ENCODE measurements at places on chromosomes 7 and 10.
A peak's percentile ranks its signal among the peaks of the same experiment; 100 is the strongest.

DNA sequence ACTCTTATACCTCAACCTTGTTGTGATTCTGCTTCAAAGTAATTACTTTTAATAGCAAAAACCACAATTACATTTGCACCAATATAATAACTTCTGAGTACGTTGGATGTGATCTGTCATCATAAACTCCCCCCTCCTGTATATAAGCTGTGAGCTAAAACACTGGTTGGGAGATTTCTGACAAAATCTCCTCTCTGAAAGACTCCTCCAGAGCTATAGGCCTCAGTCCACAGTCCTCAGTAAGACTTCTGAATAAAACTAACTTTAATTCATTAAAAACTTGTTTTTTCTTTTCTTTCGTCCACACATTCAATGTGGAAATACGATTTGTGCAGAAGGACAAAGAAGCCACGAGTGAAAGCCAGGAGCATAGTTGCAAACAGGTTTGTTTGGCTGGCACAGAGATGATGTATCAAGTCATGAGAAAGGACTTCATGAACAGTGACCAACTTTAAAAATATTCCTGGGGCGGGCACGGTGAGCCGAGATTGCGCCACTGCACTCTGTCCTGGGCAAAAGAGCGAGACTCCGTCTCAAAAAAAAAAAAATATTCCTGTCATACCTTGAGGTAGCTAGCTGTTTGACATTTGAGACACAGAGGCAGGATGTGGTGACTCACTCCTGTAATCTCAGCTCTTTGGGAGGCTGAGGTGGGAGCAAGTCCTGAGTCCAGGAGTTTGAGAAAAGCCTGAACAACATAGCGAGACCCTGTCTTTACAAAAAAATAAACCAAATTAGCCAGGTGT is 91.1 kb upstream of the ARHGAP21 start:
- DNase-seq, result no peak

DNA sequence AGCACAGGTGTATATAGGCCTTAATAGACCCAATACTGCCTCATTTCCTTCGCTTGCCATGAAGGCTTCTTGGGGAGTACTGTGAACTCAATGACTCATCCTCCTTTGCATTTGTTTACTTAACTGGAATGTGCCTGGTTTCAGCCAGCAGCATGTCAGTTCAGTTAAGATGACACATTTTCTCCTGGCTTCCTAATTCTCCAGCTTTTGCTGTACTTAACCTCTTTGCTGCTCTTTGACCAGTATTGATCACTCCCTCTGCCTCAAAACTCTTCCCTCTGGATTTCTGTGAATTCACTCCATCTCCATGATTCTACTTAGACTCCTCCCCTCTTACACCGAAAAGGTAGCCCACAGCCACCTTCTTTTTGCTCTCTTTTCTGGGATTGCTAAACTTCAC is 135.7 kb downstream of the MAGI2 start:
- DNase-seq, result no peak

- peak; percentile 9 for DNase-seq
Observed at GRCh38 chr10:68406111-68406814, 814 bp downstream of the RUFY2 start.

DNA sequence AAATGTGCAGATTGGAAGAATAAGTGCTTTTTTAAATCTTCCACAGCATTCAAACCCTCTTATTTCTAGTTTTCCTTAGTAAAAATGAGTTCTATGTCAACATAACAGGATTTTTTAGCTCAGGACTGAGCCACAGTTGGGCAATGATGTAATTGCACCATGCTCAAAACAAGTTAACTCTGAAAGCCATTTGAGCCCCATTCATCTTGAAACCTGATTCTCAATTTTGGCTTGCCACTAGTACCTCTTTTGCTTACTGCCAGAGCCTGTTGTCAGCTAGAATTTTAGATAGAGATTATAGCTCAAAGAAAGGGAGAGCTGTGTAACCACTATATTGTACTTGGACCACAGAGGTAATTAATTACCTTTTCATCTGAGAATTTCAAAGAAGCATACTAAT is 1028.5 kb upstream of the PHF14 start:
- no peak for DNase-seq

DNA sequence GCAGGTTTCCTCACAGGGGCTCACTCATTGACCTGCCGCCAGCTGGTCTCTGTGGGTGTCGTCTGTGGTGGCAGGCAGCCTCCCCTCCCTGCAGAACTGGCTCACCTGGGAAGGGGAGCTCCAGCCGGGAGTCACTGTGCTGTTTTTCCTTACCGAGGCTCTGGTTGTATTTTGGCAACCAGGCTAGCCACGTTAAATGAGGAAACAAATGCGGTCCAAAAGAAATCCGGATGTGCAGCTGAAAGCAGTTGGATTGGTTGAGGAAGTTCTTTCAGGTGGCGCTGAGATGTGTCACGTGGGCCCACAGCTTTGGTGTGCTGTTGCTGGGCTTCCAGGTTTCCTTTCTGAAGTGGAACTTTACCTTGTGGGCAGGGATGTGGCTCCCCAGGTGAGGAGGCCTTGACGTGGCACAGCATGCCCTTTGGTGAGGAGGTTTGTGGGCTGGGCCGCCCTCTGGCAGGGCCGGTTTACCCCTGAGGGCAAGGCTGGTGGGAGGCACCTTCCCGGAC is 14.2 kb downstream of the MTURN start:
- peak; percentile 51 for DNase-seq

DNA sequence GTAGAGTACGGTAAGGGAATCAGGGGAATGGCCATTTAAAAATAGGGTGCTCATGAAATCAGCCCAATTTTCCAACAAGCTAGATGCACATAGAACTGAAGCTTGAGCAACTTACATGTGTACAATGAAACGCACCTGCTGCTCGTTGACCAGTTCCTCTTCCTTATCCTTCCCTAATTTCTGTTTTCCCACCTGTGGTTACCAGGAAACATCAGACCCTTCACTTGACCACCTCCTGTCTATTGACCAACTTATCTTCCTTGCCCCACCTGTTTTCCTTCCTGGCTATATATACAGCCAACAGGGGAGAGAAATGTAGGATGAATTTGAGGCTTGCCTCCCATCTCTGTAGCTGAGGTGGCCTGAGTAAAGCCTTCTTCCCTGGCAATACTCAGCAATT is 37.8 kb upstream of the RAPGEF5 start:
- DNase-seq, result no peak

GRCh38 chr7:143811-144453 is 48.4 kb upstream of the FAM20C start:
- DNase-seq, result no peak

GRCh38 chr7:90817846-90818245 is 221.7 kb downstream of the CDK14 start:
- DNase-seq, result no peak

DNA sequence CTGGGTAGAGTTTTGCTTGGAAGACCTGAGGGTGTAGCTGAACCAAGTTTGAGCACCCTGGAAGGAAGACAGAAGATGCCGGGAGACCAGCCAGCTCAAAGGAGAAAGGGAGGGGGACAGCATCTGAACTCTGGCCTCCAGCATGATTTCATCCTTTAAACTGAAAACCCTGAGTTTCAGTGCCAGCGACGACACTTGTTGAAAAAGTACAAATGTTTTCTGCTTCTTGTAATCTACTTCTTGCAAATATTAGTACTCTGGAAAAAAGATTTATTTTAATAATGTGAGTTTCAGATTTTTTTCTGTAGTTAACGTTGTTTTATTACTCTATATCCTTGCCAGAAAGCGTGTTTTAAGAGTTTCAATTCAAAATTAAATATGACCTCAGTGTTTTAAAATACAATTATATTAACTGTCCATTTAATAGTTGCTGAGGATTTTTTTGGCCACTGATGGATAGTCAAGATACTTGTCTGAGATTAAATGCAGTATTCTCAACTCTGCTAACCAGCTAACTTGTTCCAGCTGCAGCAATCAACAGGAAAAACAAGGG is 227.7 kb downstream of the MGMT start:
- no peak for DNase-seq

GRCh38 chr10:127151981-127152699 is 44.3 kb downstream of the INSYN2A start:
- no peak for DNase-seq

DNA sequence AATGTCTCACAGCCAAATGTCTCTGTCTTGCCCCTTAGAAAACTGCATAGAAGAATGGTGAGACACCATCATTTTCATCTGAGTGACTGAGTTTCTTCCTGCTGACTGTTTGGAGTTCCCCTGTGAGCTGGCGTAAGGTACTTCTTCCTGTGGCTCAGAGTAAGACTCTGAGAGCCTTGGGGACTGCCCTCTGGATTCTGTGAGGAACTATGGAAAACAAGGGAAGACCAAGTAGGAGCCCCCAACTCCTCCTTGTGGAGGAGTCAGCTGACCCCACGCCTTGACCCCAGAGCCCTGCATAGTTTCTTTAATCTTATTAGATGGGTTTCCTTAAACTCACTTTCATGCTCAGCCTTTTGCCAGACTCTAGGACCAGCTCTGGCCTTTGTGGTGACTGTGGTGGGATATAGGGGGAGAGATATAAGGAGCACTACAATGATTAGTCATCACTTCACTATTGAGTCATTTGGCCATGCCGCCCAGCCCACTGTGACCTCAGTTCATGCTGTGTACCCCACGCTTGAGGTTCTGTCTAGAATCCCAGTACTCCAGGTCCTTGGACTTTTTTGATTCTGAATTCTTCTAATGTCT is 51.8 kb upstream of the FAM133B start:
- peak; percentile 38 for DNase-seq

GRCh38 chr10:125094806-125095205 is 65.6 kb downstream of the CTBP2 start:
- DNase-seq, result no peak

DNA sequence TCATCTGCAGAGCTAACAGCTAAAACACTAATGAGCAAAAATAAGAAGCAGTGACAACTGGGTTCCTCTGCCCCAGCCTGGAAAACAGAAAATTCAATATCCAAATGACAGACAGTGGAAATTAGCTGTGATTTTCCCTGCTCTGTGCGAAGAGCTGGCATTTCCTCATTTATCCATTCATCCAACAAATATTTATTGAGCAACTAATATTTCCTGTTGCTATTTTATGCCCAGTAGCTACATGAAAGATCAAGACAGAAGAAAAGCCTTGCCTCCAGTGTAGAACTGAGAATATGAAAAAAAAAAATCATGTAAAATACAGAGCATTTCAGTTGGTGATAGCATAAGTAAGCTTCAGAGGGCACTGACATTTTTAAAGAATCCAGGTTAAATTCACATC is 140.9 kb downstream of the ABCA13 start:
- DNase-seq, result no peak

DNA sequence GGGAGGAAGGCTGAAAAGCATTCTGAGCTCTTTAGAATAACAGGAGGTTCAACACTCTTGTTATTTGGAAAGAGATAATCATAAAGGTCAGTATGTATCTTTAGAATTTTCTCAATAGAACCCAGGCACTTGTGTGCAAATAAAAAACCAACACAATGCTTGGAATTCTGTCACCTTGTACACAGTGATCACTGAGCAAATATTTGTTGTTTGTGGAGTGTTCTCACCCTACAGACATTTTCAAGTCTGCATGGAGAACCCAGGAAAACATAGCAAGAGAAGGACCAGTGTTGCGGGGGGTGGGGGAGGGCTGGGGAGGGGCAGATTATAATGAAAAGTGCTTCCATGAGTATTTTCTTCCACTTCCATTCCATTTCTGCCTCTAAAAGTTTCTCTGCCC is 87.4 kb downstream of the FAM107B start:
- DNase-seq, result no peak

- DNase-seq, result no peak
Observed at GRCh38 chr10:72090326-72090725, 2.0 kb upstream of the SPOCK2 start.

- DNase-seq, result no peak
Observed at GRCh38 chr7:44062903-44063295, 2.5 kb downstream of the PGAM2 start.

DNA sequence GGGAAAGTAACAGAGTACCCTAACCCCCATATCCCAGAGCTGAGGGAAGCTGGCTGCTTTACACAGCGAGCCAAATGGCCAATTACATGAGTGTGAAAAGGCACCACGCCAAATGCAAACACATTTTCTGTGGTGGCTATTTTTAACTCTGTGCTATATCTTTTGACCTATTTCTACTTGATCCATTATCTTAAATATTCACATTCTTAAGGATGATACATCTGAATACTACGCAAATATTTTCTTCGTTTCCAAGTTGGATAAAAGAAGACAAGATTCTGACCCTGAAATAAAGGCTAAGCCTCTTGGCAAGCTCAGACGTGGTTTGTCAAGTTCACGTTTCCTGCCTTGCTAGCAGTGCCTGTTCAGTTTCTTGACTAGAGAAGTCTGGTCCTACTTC is 146.7 kb upstream of the TMEM196 start:
- no peak for DNase-seq

- no peak for DNase-seq
Observed at GRCh38 chr10:127755753-127756152, 18.8 kb downstream of the FOXI2 start.

GRCh38 chr7:70481570-70482123 is 650.3 kb upstream of the GALNT17 start:
- no peak for DNase-seq

DNA sequence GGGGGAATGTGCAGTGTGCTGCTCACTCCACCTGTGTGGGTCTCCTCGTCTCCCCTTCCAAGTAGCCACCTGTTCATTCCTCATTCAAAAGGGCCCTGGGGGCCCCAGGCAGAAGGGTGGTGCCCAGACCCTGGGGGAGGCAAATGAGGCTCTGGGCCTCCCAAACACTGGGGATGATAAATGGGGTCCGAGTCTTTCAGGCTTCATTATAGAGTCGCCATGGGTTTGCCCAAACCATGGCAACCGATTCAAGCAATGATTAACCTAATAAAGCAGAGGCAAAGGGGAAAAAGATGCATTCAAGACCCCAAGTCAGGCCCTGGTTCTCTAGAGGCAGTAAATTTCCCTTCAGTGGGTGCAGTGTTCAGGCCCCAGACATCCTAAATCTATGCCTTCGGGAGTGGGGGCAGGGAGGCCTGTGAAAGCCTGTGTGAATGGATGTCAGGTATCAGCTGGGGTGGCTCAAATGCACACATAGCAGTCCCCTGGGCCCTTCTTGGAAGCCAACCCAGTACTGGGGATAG is 10.4 kb downstream of the NEUROG3 start:
- no peak for DNase-seq

GRCh38 chr7:22913158-22913557 is 90.5 kb upstream of the TOMM7 start:
- DNase-seq, result no peak

DNA sequence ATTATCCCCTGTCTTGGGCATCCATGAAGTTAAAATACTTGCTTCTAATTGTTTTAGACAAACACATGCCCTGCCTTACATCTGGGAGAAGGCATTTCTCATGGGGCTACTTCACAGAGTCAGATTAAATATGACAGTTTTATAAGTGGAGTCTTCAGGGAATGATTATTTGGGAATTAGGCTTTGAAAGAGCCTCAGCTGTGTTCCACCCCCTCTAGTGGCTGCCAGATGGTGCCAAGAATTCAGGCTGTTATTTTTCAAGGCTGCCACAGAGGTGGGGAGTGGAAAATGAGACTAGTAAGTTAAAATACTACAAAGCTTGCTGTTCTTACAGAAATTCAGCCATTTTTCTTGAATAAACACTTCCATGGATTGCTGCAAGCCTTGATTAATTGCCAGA is 45.8 kb upstream of the DNAH11 start:
- DNase-seq, result no peak

GRCh38 chr7:137669706-137670105 is 177.1 kb downstream of the DGKI start:
- no peak for DNase-seq

- no peak for DNase-seq
Observed at GRCh38 chr7:76330261-76330660, 27.8 kb downstream of the HSPB1 start.

All from CD4-positive, alpha-beta T cell treated with Interleukin-6 at 100 ng/mL for 8 hours (primary cell).